ENCODE measurements at places on chromosomes 3 and 15.

- peak; percentile 35 for DNase-seq
These were observed 24.7 kb downstream of the MYO5A start for GRCh38 chr15:52503788-52504496.

GRCh38 chr15:92112711-92113110 is 259.2 kb downstream of the SLCO3A1 start:
- DNase-seq, result no peak

- no peak for DNase-seq
These were observed 15.0 kb upstream of the PLD1 start for GRCh38 chr3:171825222-171825828.

DNA sequence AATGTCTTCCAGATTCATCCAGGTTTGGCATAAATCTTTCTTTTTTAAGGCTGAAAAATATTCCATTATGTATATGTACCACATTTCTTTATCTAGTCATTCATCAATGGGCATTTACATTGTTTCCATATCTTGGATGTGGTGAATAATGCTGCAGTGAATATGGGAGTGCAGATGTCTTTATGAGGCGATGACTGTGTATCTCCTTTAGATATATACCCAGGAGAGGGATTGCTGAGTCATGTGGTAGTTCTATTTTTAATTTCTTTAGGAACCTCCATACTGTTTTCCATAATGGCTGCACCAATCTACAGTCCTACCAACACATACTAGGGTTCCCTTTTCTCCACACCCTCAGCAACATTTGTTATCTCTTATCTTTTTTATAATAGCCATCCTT is 96.3 kb downstream of the LRRC28 start:
- no peak for DNase-seq

DNA sequence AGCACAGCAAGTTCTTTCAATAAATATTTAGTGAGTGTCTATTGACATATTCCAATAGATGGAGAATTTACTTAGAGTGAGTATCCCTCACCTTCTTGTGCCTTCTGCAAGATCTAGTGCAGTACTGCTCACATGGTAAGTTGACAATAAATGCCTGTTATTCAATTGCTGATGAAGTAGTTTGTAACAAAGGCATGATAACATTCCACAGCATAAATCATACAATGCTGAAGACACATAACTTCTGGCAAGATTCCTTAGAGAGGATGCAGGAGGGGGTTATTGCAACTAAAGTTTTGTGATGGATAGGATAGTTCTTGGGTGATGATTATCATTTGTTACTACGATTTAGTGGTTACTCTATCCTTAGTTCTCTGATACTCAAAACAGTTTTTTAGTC is 112.2 kb upstream of the RBMS3 start:
- DNase-seq, result no peak

DNA sequence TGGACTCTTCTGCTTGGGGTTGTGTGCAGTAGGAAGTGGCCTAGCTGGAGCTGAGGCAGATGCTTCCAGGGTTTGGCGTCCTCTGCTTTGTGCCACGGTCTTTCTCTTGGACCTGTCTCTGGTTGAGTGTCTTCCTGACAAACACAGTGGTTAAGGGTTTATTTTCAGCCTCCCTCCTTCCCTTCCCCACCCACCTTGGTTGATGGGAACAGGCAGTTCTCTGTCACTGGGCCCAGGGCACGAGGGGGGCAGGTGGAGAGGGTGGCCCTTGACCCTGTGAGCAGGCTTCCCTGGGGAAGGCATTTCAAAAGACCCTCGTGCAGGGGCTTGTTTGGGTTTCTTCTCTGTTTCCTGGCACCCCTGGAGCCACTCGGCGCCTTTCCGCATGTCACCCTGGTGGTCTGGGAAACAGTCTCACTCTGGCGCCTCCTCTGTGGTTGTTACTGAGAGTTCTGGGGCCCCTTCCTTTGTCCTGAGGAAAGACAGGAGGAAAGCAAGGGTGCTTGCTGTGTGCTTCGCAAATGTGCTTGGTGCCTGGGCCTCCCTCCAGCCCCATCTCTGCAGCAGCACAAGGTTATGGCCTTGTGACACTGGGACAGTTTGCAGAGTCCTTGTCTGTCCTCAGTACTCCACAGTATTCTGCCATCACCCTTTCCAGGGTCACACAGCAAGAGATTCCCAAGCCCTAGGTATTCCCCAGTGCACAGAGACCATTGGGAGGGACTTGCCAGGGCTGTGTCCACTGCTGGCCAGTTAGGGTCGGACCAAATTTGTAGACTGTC is 10.3 kb upstream of the STAB1 start:
- DNase-seq, result no peak

GRCh38 chr15:77107531-77108355 is 36.8 kb upstream of the TSPAN3 start:
- peak; percentile 57 for DNase-seq

DNA sequence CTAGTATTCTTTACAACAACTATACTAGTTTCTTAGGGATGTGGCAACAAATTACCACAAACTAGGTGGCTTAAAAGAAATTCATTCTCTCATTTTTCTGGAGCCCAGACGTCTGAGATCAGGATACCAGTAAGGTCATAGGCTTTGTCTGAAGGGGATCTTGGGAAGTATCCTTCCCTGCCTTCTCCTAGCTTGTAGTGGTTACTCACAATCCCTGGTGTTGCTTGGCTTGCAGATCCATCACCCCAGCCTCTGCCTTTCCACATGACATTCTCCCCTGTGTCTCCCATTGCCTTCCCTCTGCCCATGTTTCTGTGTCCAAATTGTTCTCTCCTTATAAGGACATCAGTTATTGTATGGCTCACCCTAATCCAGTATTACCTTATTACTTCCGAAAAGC is 24.3 kb upstream of the CLDN1 start:
- no peak for DNase-seq

- no peak for DNase-seq
These were observed 84.1 kb downstream of the PIK3R4 start for GRCh38 chr3:130662501-130662996.
